ENCODE measurements at places on chromosomes 5 and 9.

DNA sequence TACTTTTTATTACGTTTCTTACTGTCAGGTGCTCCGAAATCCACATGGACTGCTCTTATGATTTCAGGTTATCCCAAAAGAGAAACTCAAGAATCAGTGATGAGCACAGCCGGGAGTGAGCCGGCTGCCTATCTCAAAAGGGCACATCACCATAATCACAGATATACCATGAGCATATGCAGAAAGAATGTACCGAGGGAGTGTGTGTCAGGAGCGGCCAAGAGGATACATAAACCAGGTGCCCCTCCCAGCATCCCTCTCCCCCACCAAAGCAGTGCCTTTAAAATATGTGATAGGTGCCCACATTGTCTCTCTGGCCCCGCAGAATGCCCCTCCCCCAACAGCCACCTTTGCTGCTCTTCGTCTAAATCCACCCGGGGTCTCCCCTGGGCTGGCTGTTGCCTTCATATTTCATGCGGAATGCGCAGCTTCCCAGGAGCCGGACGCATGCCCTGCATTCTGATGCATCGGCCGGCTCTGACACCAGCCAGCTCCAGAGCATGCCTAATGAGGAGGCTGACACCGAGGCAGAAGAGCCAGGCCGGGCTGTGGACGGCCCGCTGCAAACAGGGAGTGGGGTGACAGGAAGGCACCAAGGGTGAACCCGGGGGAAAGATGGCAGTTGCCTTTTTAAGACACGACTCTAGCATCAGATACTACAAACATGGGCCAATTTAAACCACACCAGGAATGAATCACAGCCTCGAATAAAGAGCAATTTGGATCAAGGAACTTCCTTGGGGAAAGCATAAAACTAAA, 652.3 kb downstream of the BNC2 start:
- DNase-seq, result peak; percentile 22

DNA sequence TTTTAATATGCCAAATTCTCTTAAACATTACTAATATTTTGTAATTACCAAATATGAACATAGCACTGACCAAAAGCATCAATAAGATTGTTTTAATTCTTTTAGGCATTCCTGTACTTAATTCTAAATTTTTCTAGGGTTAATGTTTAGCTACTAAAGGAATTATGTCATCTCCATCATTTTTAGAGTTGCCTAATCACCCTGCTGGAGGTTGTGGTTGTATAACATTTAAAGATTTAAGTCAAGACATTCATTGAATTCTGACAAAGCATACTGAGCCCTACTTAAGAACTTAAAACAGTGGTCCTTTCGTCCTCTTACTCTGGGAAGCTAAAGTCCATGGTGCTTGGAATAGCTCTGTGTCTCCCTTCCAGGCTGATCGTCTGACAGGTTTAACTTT, 28.1 kb upstream of the DAB2 start:
- peak; percentile 79 for DNase-seq

DNA sequence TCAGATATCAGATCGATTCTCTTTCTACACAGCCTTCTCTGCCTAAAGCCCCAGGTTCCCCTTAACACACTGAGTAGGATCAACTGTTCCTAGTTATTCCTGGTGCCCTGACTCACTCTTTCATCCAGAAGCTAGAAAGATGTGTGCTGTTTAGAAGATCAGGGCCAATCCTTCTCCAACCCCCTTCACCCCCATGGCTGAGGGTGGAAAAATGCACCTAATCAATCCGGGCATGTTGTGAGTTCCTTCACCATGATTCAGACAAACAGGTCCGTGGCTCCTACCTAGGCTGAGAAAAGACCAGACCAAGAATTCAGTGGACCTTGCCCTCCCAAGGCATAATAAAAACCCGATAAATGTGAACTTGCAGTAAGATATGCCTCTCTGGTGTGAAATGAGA, 85.4 kb upstream of the EQTN start:
- no peak for DNase-seq

DNA sequence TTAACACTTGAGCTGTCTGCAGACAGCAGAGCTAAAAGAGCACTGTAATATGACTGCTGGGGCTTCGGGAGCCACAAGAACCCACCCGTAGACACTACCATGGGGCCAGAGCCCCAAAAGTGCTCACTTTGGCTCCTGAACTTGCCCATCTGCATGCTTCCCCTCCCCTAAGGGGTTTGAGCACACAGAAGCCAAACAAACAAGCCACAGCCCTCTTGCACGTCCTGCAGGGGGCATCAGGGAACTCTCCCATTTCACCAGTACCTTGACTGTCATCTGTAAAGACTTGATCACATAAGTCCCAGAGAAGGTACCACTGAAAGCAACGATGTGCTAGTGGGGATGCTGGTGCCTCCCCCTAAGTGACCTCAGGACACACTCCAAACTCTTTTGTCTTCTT, 681.8 kb downstream of the SEMA5A start:
- DNase-seq, result peak; percentile 35

GRCh38 chr9:93592643-93593021, 16.2 kb downstream of the PHF2 start:
- no peak for DNase-seq

- no peak for DNase-seq
Observed at GRCh38 chr5:74628359-74628758, 12.2 kb downstream of the ENC1 start.

DNA sequence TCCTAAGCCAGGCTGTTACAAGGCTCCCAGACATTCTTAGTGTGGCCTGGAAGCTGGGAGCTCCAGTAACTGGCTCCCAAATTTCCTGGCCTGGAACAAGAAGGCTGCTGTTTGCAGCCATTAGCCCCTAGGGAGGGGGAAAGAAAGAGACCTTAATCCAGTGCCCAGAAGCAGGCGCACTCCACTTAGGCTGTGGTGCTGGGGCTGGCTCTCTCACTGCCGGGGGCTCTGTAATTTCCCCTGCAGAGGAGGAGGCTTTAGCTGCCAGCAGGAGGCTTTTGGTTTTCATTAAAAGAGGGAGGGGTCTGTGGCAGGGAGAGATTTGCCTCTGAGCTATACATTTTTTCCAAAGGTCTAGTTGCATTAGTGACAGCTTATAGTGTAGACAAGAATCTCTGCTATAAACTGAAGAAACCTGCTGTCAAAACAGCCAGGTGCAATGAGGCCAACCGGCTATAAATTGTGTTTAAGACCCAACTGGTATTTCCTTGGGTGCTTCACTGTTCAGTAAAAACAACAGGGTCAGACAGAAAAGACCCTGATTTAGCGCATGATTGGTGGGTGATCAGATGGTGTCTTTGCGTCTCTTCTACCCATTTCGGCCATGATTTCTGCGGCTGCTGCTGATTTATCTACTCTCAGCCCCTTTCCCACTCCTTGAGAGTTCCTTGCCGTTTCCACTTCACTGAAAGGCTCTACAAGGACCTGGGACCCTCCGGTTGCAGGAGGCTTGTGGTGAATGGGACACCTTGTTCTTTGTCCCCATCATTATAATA, 254.6 kb downstream of the AOPEP start:
- DNase-seq, result no peak

DNA sequence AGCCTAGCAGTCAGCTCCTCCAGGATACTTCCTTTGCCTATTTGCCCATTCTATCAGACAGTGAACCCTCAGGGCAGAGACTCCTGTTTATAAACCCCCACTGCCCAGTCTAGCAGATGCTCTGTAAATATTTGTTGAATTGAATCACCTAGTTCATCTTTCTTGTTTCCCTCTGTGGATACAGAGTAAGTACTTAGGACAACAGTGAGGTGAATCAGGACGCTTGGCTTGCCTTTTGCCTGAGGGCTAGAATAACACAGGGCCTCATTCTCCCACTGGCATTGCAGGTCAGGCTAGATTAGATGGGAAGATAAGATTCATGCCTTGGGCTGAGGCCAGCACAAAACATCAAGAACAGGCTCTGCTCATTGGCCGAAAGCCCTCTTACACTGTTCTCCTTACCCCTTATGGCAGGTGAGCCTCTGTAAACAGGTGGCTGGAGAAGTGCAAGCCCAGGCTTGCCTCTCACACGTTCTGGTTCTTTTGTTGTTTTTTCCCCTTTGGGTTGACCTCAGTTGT, 22.2 kb downstream of the TNFSF8 start:
- peak; percentile 71 for DNase-seq

- no peak for DNase-seq
Observed at GRCh38 chr9:114914139-114914538, 16.3 kb downstream of the TNFSF8 start.

- DNase-seq, result no peak
Observed at GRCh38 chr5:136374003-136374402, 8.7 kb upstream of the TRPC7 start.

GRCh38 chr9:9558907-9559306, 1053.9 kb downstream of the PTPRD start:
- DNase-seq, result no peak

- peak; percentile 21 for DNase-seq
Observed at GRCh38 chr5:98296426-98296825, 477.0 kb upstream of the RGMB start.

GRCh38 chr9:99433555-99433954, 211.5 kb downstream of the SEC61B start:
- DNase-seq, result peak; percentile 75

GRCh38 chr9:112620388-112620787, 97.5 kb downstream of the INIP start:
- no peak for DNase-seq

- no peak for DNase-seq
Observed at GRCh38 chr9:127768698-127769097, 9.8 kb downstream of the SH2D3C start.

DNA sequence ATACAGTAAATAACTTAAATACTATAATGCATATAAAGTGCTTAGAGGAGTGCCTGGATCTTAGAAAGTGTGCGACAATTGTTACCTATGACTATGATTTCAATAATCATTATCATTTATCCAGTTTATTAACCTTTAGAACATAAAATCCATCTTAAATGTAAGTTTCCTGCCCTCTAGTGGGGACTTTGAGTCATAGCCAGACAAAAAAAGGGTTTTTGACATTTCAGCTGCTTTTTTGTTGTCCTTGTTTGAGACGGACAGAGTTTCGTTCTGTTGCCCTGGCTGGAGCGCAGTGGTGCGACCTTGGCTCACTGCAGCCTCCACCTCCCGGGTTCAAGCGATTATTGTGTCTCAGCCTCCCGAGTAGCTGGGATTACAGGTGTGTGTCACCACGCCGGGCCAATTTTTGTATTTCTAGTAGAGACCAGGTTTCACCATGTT, 9.7 kb upstream of the C9orf152 start:
- DNase-seq, result peak; percentile 65

GRCh38 chr9:115498303-115498702, 380.3 kb upstream of the TNC start:
- no peak for DNase-seq

DNA sequence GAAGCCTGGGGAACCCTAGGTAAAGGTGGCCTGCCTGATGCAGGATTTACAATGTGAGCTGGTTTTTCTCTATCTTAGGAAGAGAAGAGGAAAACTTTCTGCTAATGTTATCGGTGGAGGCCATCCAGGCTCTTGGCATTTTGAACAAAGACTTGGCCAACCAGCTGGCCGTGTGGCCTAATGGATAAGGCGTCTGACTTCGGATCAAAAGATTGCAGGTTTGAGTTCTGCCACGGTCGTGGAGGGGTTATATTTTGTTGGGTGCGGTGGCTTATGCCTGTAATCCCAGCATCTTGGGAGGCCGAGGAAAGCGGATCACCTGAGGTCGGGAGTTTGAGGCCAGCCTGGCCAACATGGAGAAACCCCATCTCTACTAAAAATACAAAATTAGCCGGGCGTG, 9.6 kb downstream of the C9orf152 start:
- no peak for DNase-seq

- peak; percentile 35 for DNase-seq
Observed at GRCh38 chr9:112757282-112757883, 6.8 kb downstream of the SNX30 start.

- peak; percentile 44 for DNase-seq
Observed at GRCh38 chr5:150322202-150322601, 19.5 kb upstream of the ARSI start.

DNA sequence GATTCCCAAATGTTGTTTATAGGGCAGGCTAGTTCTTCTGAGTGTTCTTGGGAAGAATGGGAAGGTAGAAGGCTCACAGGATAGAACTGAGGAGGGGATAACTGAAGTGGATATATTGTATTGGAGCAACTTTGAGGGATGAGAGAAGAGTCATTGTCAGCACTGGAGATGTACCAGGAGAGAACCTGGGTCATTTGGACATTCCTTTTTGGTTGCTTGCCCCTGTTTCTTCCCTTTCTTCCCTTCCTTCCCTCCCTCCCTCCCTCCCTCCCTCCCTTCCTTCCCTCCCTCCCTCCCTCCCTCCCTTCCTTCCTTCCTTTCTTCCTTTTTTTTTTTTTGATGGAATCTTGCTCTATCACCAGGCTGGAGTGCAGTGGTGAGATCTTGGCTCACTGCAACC, 45.3 kb downstream of the RALGPS1 start:
- DNase-seq, result no peak

DNA sequence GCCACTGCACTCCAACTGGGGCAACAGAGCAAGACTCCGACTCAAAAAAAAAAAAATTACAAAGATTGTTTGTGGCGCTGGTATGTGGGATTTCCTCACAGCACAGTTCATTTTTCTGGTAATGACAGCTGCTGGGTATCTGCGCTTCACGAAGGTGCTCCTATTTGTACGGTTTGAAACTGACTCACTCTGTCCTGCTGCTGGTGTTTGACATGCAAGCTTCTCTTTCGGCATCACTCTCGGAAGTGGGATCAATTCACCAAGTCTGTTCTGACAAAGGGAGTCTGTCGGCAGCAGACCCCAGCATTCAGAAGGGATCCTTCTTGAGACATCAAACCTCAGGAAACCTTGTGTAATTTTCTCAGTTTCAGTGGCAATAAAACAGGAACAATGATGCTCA, 26.3 kb downstream of the MAML1 start:
- no peak for DNase-seq

- DNase-seq, result no peak
Observed at GRCh38 chr9:14822666-14823065, 87.6 kb downstream of the FREM1 start.

DNA sequence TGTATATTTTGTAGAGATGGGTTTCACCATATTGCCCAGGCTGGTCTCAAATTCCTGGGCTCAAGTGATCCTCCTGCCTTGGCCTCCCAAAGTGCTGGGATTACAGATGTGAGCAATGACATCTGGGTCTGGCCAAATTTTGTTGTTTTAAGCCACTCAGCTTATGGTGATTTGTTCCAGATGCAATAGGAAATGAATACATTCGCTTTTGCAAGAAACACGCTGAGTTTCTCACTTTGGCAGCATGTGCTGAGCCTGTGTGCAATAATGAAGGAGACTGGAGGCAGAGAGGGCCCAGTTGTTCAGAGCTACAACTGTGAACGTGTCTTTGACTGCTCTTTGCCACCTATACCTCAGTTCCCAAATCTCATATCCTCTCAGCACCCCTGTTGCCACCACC, 56.4 kb downstream of the KIF4B start:
- DNase-seq, result peak; percentile 58
